ENCODE measurements at places on chromosomes 6 and 20.
A peak's percentile ranks its signal among the peaks of the same experiment; 100 is the strongest.

- DNase-seq: no peak
Observed at GRCh38 chr6:139126931-139127330, 7.9 kb upstream of the HECA start.

DNA sequence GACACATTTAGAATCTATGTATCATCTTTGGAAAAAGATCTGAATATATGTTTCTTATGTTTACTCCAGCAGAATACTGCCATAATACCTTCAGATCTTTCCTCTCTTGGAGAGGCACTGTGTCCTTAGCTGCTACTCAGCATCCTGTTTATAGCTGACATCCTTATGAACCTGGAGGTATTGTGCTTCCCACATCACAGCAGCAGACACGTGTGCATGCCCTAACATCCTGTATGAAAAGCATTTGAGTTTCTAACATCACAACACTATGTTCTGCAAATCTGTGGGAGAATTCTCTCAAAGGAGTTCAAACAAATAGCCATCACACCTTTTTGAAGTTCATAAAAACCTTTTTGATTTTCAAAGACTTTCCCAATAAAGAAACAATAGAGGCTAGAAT is 216.0 kb downstream of the GJA1 start:
- no peak for DNase-seq

DNA sequence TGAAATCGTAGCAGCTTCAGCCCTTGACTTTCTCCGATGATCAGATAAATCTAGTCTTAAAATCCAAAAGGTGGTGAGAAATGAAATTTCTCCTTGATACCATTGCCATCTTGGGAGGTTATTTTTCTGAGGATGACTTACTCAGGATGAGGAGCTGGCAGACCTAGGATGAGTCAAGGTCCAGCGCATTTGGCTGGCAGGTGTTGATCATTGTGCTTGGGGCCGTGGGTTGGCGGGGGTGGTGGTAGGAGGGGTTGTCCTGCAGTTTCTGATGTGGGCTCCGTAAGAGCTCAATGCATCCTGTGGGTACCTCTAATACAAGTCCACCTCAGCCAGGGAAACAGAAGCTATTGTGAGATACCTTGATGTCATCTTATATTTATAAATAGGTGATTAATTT is 148.3 kb upstream of the SCGN start:
- DNase-seq: no peak

DNA sequence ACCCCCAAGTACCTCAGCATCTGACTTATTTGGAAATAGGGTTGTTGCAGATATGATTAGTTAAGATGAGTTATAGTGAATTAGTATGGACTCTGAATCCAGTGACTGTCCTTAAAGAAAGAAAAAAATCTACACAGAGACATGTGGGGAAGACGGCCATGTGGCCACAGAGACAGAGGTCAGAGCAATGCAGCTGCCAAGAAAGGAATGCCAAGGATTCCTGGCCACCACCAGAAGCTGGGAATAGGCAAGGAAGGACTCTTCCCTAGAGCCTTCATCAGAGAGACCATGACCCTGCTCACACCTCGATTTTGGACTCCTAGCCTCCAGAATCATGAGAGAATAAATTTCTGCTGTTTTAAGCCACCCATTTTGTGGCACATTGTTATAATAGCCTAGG is 81.8 kb downstream of the FYN start:
- DNase-seq: no peak

GRCh38 chr6:18990059-18990978 is 603.2 kb downstream of the RNF144B start:
- DNase-seq: peak; percentile 11

DNA sequence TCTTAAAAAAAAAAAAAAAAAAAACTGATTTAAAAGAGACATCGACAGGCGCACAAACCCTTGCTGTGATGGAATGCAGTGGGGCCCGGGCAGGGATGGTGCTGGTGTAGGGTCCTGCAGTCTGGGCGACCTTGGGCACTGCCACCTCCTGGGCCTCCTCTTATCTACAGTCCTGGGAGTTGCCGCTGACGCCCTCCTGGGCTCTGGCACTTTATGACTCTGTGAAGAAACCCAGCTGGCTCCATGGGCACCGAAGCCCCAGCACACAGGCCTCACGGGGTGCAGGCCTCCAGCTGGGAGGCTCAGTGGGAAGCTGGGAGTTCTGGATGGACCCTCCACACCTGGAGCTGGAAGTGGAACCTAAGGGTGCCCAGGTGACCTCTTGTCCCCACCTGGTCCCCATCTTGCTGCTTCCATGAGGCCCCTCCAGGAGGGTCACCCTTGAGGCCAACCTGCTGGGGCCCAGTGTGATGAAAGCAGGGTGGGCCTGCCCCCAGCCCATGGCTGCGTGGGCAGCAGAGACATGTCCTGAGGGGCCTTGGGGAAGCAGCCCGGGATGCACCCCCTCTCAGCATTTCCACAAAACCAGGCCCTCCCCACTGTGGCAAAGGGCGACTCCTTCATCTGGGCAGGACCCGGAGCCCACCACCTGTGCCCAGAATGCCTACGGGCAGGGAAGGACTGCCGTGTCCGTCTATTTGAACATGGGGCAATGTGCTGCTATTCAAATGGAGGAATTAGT is 104.9 kb downstream of the ASXL1 start:
- DNase-seq: no peak

DNA sequence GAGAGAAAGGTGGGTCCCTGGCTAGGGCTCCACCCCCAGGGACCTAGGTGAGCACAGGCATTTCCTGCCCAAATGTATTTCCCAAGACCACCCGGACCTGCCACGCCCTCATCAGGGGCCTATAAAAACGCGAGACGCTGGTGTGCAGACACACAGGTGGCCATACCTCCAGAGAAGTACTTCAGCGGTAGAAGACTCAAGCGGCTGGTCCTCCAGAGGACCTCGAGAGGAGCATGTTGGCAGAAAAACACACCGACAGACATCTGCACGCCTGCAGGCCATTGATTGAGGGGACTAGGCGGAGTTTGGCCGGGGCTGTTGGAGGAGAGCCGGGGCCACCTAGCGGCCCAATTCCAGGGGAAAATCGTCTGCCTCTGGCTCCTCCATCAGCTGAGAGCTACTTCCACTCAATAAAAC is 695.8 kb upstream of the MMS22L start:
- DNase-seq: no peak

GRCh38 chr6:73382462-73383113 is 12.0 kb upstream of the DDX43 start:
- DNase-seq: no peak

GRCh38 chr6:11200356-11200755 is 32.1 kb downstream of the NEDD9 start:
- no peak for DNase-seq

GRCh38 chr20:4607287-4607713 is 114.4 kb upstream of the PRND start:
- peak; percentile 16 for DNase-seq

GRCh38 chr20:64206614-64207013 is 42.4 kb downstream of the MYT1 start:
- no peak for DNase-seq

DNA sequence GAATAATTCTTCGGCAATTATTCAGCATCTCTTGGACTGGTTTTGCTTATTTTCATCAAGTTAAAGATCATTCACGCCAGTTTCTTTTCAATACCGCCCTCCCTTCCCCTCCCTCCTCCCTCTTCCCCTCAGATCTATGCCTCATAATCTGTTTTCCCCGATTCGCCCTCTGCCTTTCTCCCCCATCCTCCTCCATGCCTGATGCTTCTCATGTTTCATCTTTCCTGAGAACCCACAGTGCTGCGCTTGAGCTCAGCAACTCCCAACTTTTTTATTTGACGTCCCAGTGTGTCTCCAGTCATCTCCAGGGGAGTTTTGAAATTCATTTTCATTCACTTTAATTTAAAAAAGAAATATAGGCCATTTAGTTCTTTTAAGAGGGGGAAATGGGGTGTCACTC is 142.7 kb downstream of the PTPRT start:
- DNase-seq: no peak

- DNase-seq: no peak
Observed at GRCh38 chr6:25332655-25333071, 53.5 kb downstream of the CARMIL1 start.

DNA sequence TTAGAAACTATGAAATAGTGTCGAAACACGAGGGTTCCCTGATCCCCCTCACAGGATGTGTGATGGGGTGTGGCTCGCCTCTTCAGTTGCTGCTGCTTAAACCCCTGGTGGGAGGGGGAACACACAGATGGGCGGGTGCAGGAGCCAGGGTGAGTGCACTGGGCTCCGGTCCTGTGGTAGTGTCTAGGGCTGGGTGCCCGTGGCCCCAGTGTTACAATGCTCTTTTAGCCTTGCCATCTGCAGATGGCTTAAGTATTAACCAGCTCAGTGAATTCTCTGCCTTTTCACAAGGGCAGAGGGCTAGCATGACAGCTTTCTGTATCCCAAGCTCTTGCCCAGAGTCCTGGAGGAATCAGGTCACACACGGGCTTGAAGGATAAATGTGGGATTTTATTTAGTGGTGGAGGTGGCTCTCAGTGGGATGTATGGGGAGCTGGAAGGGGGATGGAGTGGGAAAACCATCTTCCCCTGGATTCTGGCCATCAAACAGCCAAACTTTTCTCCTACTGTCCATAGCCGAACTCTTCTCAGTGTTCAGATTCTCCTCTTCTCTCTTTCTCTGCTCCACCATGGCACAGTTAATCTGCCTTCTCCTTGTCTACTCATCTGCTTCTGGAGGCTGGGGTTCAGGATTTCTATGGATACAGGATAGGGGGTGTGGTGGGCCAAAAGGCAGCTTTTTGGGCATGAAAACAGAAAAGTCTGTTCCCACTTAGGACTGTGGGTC is 659.0 kb downstream of the EPM2A start:
- DNase-seq: no peak

GRCh38 chr6:55678330-55679224 is 99.6 kb upstream of the HMGCLL1 start:
- no peak for DNase-seq

GRCh38 chr20:51028616-51029212 is 5.8 kb upstream of the KCNG1 start:
- no peak for DNase-seq

DNA sequence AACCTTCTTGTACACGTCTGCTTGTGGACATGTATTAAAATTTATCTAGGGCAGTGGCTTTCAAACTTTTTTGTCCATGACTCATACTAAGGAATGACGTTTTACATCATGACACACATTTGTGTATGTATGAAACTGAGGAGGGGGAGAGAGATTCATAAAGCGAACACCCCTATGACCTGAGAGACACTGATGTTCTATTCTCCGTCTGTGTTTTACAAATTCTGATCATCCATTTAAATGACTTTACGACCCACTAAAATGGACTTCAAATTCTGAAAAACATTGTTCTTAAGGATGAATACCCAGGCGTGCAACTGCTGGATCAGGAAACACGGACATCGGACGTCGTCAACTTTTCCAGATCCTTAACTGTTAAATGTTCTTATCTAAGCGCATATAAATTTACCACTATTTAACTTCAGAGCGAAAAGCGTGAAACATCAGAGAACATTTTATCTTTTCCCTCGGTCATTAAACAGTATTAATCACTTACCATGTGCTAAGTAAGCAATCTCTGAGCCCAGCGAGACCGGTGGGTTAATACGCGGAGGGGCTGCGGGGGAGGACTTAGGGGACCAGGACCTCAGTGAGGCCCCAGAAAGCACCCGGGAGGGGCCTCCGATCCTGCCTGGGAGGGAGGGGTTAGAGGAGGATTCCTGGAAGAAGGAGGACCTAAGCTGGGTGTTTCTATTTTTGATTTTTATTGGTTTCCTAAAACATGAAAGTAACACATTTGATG is 1.2 kb downstream of the PLAGL1 start:
- no peak for DNase-seq

DNA sequence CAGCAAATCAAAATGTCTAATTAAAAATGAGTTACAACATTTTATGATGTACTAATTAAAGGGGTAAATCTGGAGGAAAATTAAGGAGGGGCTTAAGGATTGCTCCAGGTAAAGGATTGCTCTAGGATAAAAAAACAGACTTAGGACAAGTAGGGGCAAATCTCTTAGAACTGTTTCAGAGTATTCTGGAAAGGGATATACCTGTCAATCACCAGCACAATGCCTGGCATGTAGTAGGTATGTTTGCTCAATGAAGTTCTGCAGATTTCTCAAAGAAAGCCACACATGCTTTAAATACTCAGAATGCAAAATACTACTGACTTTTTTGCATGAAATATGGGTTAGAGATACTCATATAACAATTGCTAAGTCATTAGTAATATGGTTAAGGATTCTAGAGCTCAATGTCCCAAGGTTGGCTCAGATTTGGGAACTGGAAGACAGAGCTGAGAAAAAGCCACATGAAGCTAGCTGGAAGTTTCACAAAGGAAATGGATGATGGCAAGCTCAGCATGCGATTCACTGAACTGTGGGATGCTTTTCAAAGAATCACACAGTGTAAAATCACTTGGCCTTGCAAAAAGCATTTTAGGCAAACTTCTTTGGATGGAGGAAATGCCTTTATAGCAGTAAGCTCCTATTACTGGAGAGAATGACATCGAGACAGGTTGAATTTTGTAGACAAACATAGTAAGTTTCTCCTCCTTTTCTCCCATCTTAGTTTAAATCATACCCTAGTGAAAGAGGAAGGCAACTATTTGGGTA is 72.8 kb downstream of the MAP3K5 start:
- no peak for DNase-seq

DNA sequence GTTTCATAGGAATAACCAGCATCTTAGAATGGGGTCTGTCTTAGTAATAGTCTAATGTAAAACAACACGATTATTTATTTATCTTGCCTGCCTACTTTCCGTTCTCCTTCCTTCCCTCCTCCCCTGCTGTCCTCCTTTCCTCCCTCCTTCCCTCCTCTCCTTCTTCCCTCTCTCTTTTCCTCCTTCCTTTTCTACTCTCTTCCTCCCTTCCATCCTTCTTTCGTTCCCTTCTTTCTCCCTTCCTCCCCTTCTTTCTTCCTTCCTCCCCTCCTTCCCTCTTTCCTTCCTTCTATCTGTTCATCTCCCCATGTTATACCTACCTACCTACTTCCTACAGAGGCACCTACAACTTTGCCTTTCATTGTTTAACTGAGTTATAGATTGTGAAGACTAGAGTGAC is 940.6 kb downstream of the KIF16B start:
- DNase-seq: no peak

DNA sequence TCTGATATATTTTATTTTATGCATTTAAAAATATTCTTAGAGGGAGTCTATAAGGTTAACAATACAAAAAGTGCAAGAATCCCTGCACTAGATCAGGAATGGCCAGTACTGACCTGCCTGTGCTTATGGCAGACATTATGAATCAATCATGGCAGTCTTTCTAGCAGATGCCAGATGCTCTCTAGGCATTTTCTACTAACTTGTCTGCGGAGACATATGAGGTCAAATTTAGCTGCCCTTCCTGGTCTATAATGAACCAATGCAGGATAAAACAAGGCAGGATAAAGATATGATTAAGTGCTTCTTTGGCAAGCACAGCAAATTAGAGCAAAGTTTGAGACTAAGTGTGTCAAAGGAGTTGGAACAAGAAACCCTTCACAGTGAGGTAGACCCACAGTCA is 46.6 kb upstream of the RNF24 start:
- no peak for DNase-seq

- no peak for DNase-seq
Observed at GRCh38 chr20:62019144-62019805, 46.4 kb downstream of the TAF4 start.

DNA sequence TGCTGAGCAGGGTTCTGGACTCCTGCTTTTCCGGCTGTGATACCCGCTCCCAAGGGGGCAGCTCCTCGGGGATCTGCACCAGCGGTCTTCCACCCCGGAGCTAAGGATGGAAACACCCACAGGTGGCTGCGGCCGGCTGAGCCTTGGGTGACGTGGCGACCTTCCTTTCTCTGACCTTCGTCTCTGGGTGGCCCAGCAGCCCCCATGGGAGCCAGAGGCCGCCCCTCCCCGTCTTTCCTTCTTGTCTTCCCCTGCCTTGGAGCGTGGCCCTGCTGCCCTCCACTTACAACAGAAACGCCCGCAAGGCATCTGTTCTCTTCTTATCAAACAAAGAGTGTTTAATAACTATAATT is 405.7 kb downstream of the TAF4 start:
- no peak for DNase-seq
